ENCODE measurements at places on chromosomes 5 and 9. TPM values are rescaled to one million over a fixed set of nuclear protein-coding genes. Genes with fewer than 3 reads are reported as not detected.

SPINK4 gene
- not detected for total RNA-seq

C9orf50 gene
- total RNA-seq = not detected

THBS4 gene
- total RNA-seq = 0.10 TPM

CHSY3 gene
- total RNA-seq = 0.10 TPM

SPACA9 gene
- 0.52 TPM for total RNA-seq

OGN gene
- 0.21 TPM for total RNA-seq

FOXI1 gene
- total RNA-seq = 0.10 TPM

CCNO gene
- not detected for total RNA-seq

NTRK2 gene
- 0.10 TPM for total RNA-seq

CEL gene
- total RNA-seq = 0.21 TPM

TMEFF1 gene
- not detected for total RNA-seq

SPATA31D4 gene
- total RNA-seq = not detected

BNIP1 gene
- total RNA-seq = 24.2 TPM

ST8SIA4 gene
- 20.7 TPM for total RNA-seq

GZMA gene
- total RNA-seq = 34.8 TPM

JMY gene
- total RNA-seq = 77.6 TPM

PCDHGA5 gene
- 0.21 TPM for total RNA-seq

LRRC70 gene
- 8.6 TPM for total RNA-seq

CNTNAP3B gene
- under 0.01 TPM for total RNA-seq

BTNL3 gene
- total RNA-seq = not detected

KLF4 gene
- total RNA-seq = 61.5 TPM

MSX2 gene
- under 0.01 TPM for total RNA-seq

Measured in mononuclear cell (primary cell).